ENCODE measurements at places on chromosomes 7 and 10. TPM values are rescaled to one million over a fixed set of nuclear protein-coding genes. Genes with fewer than 3 reads are reported as not detected.

GRCh38 chr7:28408960-28409715, 3.2 kb upstream of the CREB5 start:
- peak; percentile 97 for DNase-seq

- no peak for DNase-seq
These were observed 37.4 kb downstream of the VKORC1L1 start for GRCh38 chr7:65910237-65910636.

DNA sequence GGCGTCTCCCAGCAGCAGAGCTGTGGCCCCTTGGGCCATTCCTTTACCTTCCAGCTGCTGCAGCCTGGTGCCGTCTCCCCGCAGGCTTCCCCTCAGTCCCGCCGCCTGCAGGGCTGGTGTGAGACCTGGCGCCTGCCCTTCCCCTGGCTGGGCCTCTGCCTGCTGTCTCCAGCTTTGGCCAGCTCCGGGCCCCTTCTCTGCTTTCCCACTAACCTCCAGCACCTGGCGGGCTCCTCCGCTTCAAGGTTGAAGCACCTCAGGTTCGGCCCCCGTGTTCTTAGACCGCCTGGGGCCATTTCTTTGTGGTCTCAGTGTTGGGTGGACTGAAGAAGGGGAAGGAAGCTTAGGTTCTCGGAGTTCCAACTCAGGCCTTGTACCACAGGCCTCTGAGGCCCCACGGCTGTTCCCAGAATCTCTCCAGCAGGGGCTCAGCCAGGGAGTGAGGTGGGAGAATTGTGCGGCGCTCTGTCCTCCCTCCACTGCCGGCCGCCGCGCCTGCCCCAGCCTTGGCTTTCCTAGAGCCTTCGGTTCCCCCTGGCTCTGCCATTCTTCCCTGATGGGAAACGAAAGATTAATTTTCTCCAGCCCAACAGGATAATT, 30.3 kb downstream of the GBX1 start:
- peak; percentile 56 for DNase-seq

DNA sequence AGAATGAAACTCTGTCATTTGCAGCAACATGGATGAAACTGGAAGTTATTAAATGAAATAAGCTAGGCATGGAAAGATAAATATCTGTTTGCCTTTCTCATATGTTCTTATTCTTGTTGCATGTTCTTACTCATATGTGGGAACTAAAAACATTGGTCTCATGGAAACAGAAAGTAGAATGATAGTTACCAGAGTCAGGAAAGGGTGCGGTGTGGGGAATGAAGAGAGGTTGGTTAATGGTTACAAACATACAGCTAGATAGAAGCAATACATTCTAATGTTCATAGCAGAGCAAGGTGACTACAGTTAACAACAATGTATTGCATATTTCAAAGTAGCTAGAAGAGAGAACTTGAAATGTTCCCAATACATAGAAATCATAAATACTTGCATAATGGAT, 105.1 kb downstream of the FAM107B start:
- DNase-seq: no peak

GRCh38 chr10:80540981-80541750, 3.5 kb downstream of the SH2D4B start:
- no peak for DNase-seq

DNA sequence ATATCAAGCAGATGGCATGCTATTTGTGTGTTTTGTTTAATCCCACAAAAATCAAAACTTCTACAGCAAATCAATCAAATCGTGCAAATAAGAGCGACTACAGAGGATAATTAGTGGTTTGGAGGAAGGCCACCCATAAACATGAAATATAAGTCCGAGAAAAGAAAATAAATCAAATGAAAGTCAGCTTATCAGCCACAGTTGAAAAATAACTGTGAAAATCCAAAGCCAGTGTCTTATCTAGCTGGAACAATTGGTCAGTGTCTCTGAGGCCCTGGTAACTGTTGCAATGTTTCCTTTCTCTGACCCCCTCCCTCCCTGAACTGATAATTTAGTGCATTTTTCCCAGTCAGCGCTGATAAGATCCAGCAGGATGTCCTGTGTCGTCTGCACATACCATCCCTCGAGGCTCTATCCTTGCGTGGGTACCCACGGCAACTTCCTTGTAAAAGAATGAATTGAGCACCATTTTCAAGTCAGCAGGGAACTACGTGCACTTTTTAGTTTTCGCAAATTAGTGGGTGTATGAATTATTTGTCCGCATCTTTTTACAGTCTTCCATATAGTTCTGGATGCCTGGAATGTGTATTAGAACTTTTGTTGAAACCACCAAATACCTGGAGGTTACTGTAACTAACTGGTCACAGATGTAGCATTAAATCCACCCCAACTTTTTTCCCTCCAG, 10.8 kb upstream of the JCAD start:
- no peak for DNase-seq

GRCh38 chr7:115822801-115823200, 207.8 kb downstream of the TFEC start:
- DNase-seq: no peak

DNA sequence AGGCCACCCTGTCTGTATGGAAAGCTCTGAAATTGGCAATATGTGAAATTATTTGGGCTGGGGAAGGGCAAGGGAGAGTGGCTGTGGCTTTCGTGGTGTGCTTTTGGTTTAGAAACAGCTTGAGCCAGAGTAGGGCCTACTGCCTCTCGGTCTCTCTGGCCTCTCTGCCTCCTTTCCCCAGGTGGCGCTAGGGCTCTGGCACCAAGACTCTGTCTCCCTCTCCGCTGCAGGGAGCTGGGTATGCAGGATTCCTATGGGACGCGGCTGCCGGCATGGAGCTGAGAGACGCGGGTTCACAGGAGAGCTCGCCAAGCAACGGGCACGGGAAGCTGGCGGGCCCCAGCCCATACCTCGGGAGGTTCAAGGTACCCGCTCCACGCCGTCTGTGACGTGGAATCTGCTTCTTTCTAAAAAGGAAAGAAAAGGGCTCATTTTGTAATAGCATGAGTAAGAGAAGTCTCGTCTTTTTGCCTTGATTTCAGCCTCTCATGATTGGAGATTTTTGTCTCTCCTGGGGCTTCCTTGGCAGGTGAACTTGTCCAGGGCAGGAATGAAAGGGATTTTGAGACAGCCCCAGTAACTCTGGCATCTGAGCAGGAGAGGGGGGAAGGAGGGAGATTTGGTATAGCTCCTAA, 105.1 kb upstream of the ANLN start:
- no peak for DNase-seq

- DNase-seq: no peak
These were observed 411.8 kb downstream of the ARL4A start for GRCh38 chr7:13099154-13099795.

DNA sequence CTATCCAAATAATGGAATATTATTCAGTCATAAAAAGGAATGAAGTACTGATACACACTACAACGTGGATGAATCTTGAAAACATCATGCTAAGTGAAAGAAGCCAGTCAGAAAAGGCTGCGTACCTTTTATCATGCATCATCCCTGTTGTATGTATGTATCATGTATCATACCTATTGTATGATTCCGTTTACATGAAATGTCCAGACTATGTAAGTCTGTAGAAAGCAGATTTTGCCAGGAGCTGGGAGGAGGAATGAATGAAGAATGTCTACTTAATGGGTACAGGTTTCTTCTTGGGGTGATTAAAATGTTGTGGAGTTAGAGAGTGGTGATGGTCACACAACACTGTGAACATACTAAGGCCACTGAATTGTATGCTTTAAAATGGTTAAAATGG, 135.9 kb upstream of the KLF14 start:
- no peak for DNase-seq

DNA sequence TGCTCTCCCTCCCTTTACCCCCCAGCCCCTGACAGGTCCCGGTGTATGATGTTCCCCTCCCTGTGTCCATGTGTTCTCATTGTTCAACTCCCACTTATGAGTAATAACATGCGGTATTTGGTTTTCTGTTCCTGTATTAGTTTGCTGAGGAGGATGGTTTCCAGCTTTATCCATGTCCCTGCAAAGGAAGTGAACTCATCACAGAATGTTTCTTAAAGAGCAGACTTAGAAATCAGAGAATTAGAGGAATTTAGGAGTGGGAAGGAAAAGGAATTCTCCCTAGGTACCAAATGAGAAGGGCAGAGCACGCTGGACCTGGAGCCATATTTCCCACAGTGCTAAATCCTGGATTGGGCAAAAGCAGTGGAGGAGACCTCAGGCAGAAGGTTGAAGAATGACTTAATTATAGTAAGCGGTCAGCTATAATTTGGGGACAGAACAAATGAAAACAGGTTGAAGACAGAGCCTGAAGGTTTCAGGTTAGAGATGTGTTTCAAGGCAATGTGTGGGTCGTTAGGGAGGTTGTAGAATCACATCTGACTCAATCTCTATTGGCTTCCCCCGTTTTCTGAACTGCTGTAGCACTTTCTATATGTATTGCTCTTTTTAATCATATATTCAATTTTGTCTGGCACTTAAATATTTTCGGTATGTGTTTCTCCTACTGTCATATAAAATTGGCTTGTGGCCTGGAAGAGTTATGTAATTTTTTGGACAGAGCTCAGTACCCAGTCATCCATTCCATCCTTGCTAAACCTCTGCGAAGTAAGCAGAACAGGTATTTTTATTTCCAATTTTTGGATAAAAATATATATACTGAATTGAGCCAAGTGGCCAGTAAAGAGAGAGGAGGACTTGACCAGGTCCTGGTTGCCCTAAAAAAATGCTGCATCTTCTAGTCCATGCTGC, 210.5 kb upstream of the KLF6 start:
- DNase-seq: no peak

GRCh38 chr10:100485801-100486495, 23.1 kb downstream of the WNT8B start:
- no peak for DNase-seq

GRCh38 chr10:86363184-86363832, 3.3 kb downstream of the GRID1 start:
- peak; percentile 81 for DNase-seq

GRCh38 chr10:90644165-90644564, 213.7 kb downstream of the HTR7 start:
- DNase-seq: no peak

DNA sequence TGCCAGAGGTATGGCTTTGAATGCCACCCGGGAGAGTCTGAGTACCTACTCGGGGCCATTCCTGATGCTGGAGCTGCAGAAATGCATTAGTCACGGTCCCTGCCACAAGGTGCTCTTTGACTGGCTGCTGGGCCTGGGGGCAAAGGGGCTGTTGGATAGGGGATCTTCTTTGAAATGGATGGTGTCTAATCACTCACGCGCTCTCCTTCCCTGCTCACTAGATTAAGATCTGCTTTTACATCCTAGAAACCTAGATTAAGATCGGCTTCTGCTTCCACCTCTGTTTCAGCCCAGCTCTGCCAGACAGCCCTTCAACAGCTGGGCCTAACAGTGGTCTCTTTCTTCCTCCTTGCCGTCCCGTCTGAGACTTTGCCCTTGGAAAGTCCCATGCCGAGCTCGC, 57.2 kb downstream of the PAX2 start:
- no peak for DNase-seq

GRCh38 chr7:20514364-20514763, 101.1 kb upstream of the ABCB5 start:
- DNase-seq: no peak

- DNase-seq: no peak
These were observed 115.4 kb downstream of the ARID5B start for GRCh38 chr10:62016623-62017490.

- no peak for DNase-seq
These were observed 107.6 kb downstream of the DNAJC1 start for GRCh38 chr10:21895932-21896331.

The CNNM2 gene
- 7.3 TPM for total RNA-seq

The TFAM gene
- total RNA-seq: 19.4 TPM

The CCDC172 gene
- not detected for total RNA-seq

The PDE6C gene
- not detected for total RNA-seq

The CLDN12 gene
- 25.2 TPM for total RNA-seq

The SEMA3C gene
- total RNA-seq: 36.3 TPM

The SPDYE16 gene
- 0.28 TPM for total RNA-seq

The MMP21 gene
- total RNA-seq: 0.38 TPM

The MEOX2 gene
- total RNA-seq: 31.7 TPM

The HABP2 gene
- not detected for total RNA-seq

The ING3 gene
- total RNA-seq: 17.2 TPM

Data from posterior vena cava (tissue), 2 donors.